Keratinocyte (primary cell): ENCODE measurements at places on chromosomes 11 and 22. TPM values are rescaled to one million over a fixed set of nuclear protein-coding genes. Genes with fewer than 3 reads are reported as not detected.
A peak's percentile ranks its signal among the peaks of the same experiment; 100 is the strongest.

Gene PGA4
- polyA plus RNA-seq = not detected in 3 replicates

GRCh38 chr11:9565822-9566560, 7.5 kb upstream of the WEE1 start:
- no peaks in the 10 kb centered on the region for H3K36me3 ChIP-seq
- no peak overlapping the region for H3K4me3 ChIP-seq
- DNase-seq = peak; percentile 100
- H3K27ac ChIP-seq = peak overlapping the region; percentile 95
- H3K27me3 ChIP-seq = no peaks in the 10 kb centered on the region

Gene SOX10
- polyA plus RNA-seq = not detected in 3 replicates

GRCh38 chr22:27851974-27852746, 50.6 kb upstream of the MN1 start:
- H3K36me3 ChIP-seq = peaks cover 38% of the 10 kb centered on the region
- H3K27me3 ChIP-seq = no peaks in the 10 kb centered on the region
- no peak for DNase-seq

Gene ARHGAP8
- 20.2 to 26.0 TPM (median 21.3 TPM) in 3 replicates for polyA plus RNA-seq

GRCh38 chr11:77183431-77183984, 55.5 kb downstream of the MYO7A start:
- H3K36me3 ChIP-seq = no peaks in the 10 kb centered on the region
- H3K27ac ChIP-seq = no peak overlapping the region
- H3K27me3 ChIP-seq = no peaks in the 10 kb centered on the region
- DNase-seq = no peak
- H3K4me1 ChIP-seq = no peaks in the 10 kb centered on the region

DNA sequence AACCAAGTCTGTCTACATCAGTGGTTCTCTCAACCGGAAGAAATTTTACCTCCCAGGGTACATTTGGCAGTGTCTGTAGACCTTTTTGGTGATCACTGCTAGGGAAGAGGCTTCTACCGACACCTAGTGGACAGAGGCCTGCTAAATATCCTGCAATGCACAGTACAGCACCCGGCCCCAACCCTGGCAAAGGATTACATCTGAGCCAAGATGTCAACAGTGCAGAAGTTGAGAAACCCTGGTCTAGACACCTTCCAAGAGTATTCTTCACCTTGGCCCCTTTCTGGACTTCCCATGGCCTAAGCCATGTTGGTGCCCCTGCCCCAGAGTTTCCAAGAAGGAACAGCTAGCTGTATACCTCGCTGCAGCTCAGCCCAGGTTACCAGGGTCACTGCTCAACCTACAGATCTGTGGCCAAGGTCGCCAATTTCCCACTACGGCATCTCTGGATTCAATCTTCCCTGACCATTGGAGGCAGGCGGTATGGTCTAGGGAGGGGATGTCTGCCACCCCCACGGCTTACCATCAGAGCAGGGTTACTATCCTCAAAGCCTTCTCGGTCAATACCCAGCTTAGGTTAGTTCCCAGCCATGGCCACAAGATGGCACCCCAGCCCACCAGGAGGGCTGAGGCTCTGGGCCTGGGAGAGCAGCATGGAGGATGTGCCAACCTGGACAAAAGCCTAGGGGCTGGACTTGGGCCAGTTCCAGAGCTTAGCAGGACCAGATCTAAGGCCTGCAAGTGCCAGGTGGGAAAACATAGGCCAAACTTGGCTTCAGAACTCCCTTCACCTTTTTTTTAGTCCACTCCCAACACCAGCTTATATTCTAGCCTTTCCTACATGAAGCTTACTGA, 3.7 kb upstream of the KCNC1 start:
- no peak overlapping the region for H3K4me3 ChIP-seq
- H3K27me3 ChIP-seq = peaks cover 26% of the 10 kb centered on the region

Gene LGALS1
- polyA plus RNA-seq = 1,629 to 5,918 TPM (median 2,086 TPM) in 3 replicates

DNA sequence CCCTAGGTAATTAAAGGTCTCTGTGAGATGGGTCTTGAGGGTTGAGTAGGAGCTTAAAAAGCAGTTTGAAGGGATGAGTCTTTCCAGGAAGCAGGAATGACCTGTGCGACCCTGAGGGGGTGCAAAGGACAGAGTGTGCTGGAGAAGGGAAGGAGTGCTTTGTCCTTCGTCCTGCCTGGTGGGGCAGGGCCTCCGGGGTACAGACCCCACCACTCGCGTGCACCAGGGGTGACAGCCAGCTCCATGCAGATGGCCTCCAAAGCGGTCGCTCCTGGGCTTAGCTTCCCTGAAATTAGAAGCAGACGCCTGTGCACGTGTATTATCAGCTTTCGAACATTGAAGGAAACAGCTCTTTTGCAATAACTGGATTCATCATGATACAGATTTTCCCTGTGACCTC, 959.8 kb downstream of the BRD1 start:
- no peaks in the 10 kb centered on the region for H3K4me1 ChIP-seq
- no peaks in the 10 kb centered on the region for H3K36me3 ChIP-seq
- no peaks in the 10 kb centered on the region for H3K27me3 ChIP-seq
- DNase-seq = no peak
- no peak overlapping the region for H3K4me3 ChIP-seq

GRCh38 chr22:32802237-32802765, 796 bp downstream of the TIMP3 start:
- H3K36me3 ChIP-seq = no peaks in the 10 kb centered on the region
- no peak overlapping the region for H3K27ac ChIP-seq
- no peaks in the 10 kb centered on the region for H3K27me3 ChIP-seq
- peak overlapping the region; percentile 77 for H3K4me3 ChIP-seq
- H3K4me1 ChIP-seq = peaks cover 21% of the 10 kb centered on the region

- DNase-seq = no peak
- H3K36me3 ChIP-seq = no peaks in the 10 kb centered on the region
- no peak overlapping the region for H3K27ac ChIP-seq
- H3K4me1 ChIP-seq = peaks cover 10% of the 10 kb centered on the region
- H3K27me3 ChIP-seq = no peaks in the 10 kb centered on the region
Measured at GRCh38 chr22:40051322-40051721, 56.6 kb downstream of the FAM83F start.

Gene OR2AG1
- polyA plus RNA-seq = not detected in 3 replicates

GRCh38 chr11:76825726-76826396, 34.9 kb upstream of the ACER3 start:
- no peaks in the 10 kb centered on the region for H3K27me3 ChIP-seq
- no peaks in the 10 kb centered on the region for H3K36me3 ChIP-seq
- peaks cover 44% of the 10 kb centered on the region for H3K4me1 ChIP-seq
- DNase-seq = no peak
- H3K4me3 ChIP-seq = peak overlapping the region; percentile 51
- H3K27ac ChIP-seq = peak overlapping the region; percentile 83

- H3K36me3 ChIP-seq = no peaks in the 10 kb centered on the region
- no peak overlapping the region for H3K27ac ChIP-seq
- H3K4me1 ChIP-seq = peaks cover 5% of the 10 kb centered on the region
- peak; percentile 36 for DNase-seq
- H3K27me3 ChIP-seq = no peaks in the 10 kb centered on the region
Measured at GRCh38 chr22:43777286-43777685, 34.8 kb downstream of the EFCAB6 start.

Gene UPB1
- 0.03 TPM in 1 of 3 replicates, not detected in the others for polyA plus RNA-seq

Gene MAPK8IP2
- 0.29 to 1.0 TPM (median 0.31 TPM) in 3 replicates for polyA plus RNA-seq

GRCh38 chr11:114972105-114972504, 293.8 kb downstream of the NXPE2 start:
- H3K27ac ChIP-seq = no peak overlapping the region
- H3K4me3 ChIP-seq = no peak overlapping the region
- no peaks in the 10 kb centered on the region for H3K36me3 ChIP-seq
- no peak for DNase-seq
- no peaks in the 10 kb centered on the region for H3K27me3 ChIP-seq

Gene SPON1
- not detected in 3 replicates for polyA plus RNA-seq

Gene LRRC4C
- polyA plus RNA-seq = not detected in 3 replicates

Gene BAD
- 58.3 to 86.9 TPM (median 61.2 TPM) in 3 replicates for polyA plus RNA-seq
